Immature natural killer cell (primary cell): ENCODE measurements at places on chromosomes 1 and 21.

DNA sequence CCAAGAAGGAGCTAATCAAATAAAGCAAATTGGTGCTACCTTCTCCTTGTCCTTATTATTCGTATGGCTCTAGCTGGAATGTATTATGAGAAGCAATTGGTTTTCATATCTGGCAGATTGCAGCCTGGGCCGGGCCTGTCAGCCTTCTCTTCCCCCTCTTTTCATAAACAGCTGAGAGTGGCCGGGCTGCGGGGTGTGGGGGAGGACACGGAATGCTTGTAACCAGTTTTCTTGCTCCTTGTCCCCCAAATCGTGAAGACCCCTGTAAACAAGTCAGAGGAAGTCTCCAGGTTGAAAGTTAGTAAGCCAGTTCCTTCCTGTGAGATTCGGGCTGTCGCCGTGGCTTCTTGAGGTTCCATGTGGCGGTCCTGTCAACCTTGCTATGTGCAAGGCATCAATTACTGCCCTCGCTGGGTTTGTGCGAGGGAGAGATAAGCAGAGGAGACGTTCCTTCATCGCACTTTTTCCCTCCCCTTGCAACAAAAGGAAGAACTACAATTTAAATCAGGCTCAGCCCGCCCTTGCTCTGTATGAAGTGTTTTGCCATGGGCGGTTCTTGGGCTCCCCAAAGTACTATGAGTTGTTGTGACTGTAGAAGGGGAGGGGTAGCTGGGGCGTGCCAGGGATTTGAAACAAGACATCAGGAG lies 450.7 kb downstream of the CAMTA1 start:
- no peak overlapping the region for H3K4me3 ChIP-seq
- no peaks in the 10 kb centered on the region for H3K36me3 ChIP-seq
- H3K27ac ChIP-seq, result no peak overlapping the region
- no peaks in the 10 kb centered on the region for H3K4me1 ChIP-seq
- no peak for DNase-seq

- no peak overlapping the region for H3K27ac ChIP-seq
- H3K27me3 ChIP-seq, result peaks cover 7% of the 10 kb centered on the region
- no peak for DNase-seq
- no peak overlapping the region for H3K4me3 ChIP-seq
Observed at GRCh38 chr1:154837034-154837671, 32.9 kb downstream of the KCNN3 start.

- no peak overlapping the region for H3K27ac ChIP-seq
- no peaks in the 10 kb centered on the region for H3K36me3 ChIP-seq
- H3K4me1 ChIP-seq, result peaks cover 11% of the 10 kb centered on the region
- no peak overlapping the region for H3K4me3 ChIP-seq
- no peak for DNase-seq
Observed at GRCh38 chr1:53176452-53177208, 20.0 kb upstream of the CPT2 start.

- H3K27ac ChIP-seq, result no peak within 1 kb of the TSS
- DNase-seq, result no peak
- peaks cover under 1% of the 10 kb centered on the region for H3K4me1 ChIP-seq
- no peak within 1 kb of the TSS for H3K4me3 ChIP-seq
- peaks cover 2% of the 10 kb centered on the region for H3K27me3 ChIP-seq
Observed at GRCh38 chr1:15736038-15736891, at the start of gene SLC25A34. SLC25A34 (plus strand) TSS chr1:15736258; CDS start chr1:15736486, 228 bp downstream.

DNA sequence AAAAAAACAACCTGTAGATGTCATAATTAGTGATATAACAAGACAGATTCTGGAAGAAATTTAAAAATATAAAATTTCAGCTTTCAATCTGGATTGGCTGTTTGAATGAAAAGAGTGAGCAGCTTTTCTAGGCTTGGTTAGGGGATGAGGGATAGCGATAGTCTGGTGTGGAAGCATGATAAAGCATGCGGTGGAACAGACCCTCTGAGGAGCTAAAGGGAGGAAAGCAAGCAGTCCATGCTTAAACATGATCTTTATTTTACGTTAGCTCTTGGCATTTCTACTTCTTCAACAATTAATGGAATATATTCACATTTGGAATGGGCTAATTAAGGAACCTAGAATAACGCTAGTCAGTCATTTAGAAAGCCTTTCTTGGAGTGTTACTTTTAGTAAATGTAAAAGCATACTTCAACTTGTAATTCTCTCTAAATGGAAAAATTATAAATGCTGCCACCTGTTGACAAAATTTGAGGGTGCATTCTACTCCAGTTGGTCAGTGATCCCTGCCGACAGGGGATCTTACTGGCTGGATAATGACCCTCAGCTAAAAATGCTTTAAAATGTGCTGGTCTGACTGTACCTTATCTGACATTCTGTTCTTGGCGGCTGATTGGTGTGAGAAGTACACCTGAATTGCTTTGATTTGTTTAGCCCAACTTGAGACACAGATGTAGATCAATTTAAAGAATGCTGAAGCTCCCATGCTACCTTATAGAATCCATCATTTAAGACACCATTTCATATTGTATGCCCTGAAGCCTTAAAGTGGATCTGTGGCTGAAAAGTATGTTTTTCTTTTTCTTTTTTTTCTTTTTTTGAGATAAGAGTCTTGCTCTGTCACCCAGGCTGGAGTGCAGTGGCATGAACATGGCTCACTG lies 61.2 kb downstream of the AK4 start:
- no peaks in the 10 kb centered on the region for H3K36me3 ChIP-seq
- no peak for DNase-seq
- H3K4me1 ChIP-seq, result peaks cover 3% of the 10 kb centered on the region
- no peak overlapping the region for H3K4me3 ChIP-seq

- peaks cover 22% of the 10 kb centered on the region for H3K4me1 ChIP-seq
- no peaks in the 10 kb centered on the region for H3K36me3 ChIP-seq
- H3K27ac ChIP-seq, result peak overlapping the region; percentile 58
Observed at GRCh38 chr1:2203671-2204414, 9.3 kb upstream of the FAAP20 start.
